Stimulated activated CD8-positive, alpha-beta memory T cell treated with anti-CD3 and anti-CD28 coated beads, Interleukin-7, amount 100 ng/mL, for 1 hour (primary cell): ENCODE measurements at places on chromosomes 3 and 15.

- no peak for DNase-seq
Observed at GRCh38 chr15:70505936-70506912, 257.1 kb downstream of the UACA start.

DNA sequence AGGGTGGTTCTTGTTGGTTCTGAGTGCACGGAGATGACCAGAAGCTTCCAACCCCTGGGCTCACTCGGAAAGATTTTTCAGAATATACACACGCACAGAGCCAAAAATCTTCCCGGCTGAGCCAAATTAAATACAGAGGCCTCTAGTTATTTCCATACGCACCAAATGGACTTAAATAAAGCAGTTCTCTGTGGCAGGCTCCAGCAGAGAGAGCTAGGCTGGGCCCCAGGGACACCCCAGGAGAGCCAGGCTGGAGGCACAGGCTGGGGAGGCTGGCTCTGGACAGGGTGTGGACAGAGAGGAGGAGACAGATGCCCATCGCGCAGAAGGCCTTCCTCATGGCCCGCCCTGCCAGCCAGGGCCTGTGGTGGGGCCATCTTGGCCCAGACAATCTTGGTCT, 115.9 kb downstream of the IQSEC1 start:
- DNase-seq, result no peak

DNA sequence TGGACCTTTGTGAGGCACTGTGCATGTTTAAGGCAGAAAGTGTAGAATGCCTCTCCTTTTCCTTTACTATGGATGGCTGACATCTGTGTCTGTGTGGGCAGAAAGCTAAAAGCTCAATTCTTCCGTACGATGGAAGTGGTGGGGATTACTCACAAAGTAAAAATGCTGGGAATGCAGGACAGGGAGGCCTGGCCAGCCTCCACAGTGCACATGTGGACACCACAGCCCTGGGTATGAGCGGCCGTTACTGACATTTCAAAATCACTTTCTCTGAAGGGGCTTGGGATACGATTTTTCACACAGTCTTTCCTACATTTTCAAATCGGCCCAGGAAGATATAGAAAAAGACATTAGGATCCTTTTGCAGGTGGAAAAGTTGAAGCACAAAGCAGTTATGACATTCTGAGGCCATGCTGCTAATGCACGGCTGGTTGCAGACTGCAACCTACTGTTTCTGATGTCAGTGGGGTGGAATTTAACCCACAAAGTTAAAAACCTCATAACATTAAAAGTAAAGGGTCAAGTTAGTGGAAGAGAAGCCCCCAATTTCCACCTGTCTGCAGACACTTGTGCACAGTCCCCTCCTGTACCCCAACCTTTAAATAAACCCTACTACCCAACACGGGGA, 27.9 kb downstream of the EHD4 start:
- DNase-seq, result no peak

DNA sequence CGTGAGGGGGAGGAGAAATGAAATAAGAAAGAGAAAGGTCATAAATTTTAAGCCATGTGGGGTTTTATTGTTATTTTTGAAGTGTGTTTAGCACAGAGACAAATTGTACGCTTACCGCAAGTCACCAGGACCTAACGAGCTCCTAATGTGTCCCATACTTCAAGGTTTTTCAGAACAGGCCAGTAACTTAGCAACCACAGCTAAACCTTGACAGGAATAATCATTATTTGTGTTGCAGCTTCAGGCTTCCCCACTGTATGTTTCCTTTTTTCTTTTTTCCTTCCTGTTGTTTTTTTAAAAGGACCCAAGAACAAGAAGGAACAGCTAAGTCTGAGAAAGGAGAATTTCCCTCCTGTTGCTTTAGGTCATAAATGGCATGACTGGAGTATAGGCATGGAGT, 160.8 kb downstream of the TUSC7 start:
- no peak for DNase-seq

DNA sequence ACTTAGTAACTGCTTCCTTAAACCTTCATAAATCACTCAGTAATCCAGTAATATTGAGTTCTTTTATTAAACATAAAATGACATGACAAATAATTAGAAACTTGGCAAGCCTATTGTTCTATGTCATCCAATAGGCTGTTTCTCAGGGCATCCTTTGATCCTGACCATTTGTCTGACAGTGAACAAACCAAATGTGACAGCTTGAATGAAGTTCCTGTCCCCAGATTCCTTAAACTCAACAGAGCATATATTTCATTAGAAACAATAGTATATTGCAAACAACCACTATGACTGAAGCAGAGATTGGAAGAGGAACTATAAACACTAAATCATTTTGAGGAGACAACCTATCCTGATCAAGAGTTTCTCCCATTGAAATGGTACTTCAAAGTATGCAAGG, 113.6 kb upstream of the MDFIC2 start:
- DNase-seq, result no peak

DNA sequence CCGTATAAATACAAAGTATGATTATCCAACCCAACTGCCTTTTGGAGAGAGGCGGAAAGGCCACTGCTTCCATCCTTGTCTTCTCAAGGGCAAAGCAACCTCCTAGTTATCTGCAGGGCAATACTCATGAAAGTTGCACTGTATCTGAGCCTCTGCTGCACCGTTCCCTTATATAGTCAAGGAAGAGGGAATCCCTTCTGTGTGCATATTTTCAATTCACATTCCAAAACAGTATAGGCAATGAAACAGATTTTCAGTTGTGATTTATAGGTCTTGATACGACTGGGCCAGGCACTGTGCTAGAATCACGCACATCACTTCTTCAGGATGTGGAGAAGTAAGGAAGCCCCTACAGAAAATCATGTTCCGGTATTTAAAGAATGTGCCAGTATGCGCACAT, 455.7 kb downstream of the FOXP1 start:
- no peak for DNase-seq

- no peak for DNase-seq
Observed at GRCh38 chr3:143067201-143067600, 52.4 kb upstream of the CHST2 start.

- DNase-seq, result no peak
Observed at GRCh38 chr3:143957453-143957852, 14.2 kb upstream of the DIPK2A start.

- no peak for DNase-seq
Observed at GRCh38 chr3:72721683-72722381, 126.4 kb downstream of the SHQ1 start.

GRCh38 chr15:60614862-60615771, 136.2 kb upstream of the ICE2 start:
- no peak for DNase-seq

GRCh38 chr3:128967748-128968355, 26.0 kb downstream of the CFAP92 start:
- DNase-seq, result no peak

GRCh38 chr15:58755350-58755749, 5.8 kb upstream of the ADAM10 start:
- DNase-seq, result no peak

GRCh38 chr15:76861815-76862397, 43.2 kb downstream of the SCAPER start:
- no peak for DNase-seq

- no peak for DNase-seq
Observed at GRCh38 chr3:61913701-61914100, 352.3 kb downstream of the PTPRG start.

- DNase-seq, result no peak
Observed at GRCh38 chr3:134808835-134809234, 13.8 kb downstream of the EPHB1 start.

- DNase-seq, result no peak
Observed at GRCh38 chr3:134649106-134649705, 1.6 kb downstream of the KY start.

- no peak for DNase-seq
Observed at GRCh38 chr3:66836363-66837152, 161.5 kb upstream of the KBTBD8 start.

- DNase-seq, result no peak
Observed at GRCh38 chr15:52495125-52495524, 33.6 kb downstream of the MYO5A start.

DNA sequence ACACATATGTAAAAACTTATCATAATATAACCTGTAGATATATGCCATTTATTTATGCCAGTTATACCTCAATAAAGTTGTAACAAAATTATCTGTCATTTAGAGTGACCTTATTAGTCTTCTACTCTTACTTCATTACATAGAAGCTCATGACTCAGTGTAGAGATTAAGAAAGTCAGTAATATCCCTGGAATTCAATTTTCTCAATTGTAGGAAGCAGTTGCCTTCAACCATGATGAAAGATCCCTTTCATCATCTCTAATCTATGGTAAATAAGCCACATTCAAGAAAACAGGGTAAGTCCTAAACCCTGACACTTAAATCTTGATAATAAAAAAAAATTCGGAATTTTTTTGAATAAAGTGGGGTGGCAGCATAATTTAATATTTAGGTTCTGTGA, 216.5 kb upstream of the PEX5L start:
- no peak for DNase-seq

GRCh38 chr15:94509259-94509658, 277.9 kb downstream of the MCTP2 start:
- no peak for DNase-seq

- no peak for DNase-seq
Observed at GRCh38 chr3:65347166-65347565, 659.4 kb upstream of the ADAMTS9 start.

GRCh38 chr3:155744010-155744625, 753 bp downstream of the PLCH1 start:
- DNase-seq, result no peak

DNA sequence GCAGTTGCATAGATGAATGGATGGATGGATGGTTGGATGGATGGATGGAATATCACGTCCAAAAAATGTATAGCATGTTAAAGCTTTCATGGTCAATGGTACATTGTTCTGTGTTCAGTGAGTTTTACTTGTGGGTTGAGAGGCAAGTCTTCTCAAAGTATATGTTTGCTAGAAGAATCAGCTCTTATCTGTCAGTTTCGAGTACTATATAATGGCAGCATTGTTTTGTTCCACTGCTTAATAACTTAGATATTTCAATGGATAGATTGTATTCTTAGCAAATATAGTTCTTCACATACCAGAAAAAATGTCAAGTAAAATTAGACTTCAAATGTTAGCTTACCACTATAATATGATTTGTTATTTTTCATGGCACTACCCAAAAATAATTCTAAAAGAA, 100.9 kb upstream of the CDIN1 start:
- no peak for DNase-seq

DNA sequence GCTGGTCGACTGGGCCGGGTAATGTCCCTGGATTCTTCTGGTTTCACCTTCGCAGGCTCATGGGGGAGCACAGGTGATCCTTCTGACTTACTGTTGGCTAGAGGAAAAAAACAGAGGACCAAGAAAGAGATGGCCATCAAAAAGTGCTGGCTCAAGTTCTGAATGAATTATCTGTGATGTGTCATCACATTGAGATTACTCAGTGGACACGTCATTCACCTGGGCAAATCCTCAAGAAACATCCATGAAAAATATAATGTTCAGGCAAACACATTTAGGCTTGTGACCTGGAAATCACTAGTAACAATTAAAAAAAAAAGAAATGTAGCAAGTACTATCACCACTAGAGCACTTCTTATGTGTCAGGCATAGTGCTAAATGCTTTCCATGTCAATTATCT, 81.5 kb upstream of the SLC2A2 start:
- no peak for DNase-seq

- DNase-seq, result no peak
Observed at GRCh38 chr3:89699771-89700170, 592.4 kb downstream of the EPHA3 start.

DNA sequence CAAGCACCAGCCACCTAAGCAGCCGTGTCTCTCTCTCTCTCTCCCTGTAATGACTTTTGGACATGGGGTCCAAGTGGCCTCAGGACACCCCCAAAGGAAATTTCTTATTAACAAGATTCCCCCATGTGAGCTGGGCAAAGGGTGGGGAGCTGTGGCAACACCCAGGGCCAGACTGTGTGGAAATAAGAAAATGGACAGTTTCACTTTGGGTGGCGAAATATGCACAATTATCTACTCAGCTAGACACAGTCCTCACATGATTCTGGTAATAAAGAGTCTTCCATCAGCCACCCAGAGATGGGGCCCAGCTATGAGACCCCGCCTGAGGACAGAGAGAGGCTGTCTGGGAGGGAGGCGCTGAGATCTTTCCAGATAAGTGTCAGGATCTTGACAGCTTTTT, 96.8 kb upstream of the TPM1 start:
- DNase-seq, result no peak

GRCh38 chr3:191068946-191069813, 129.9 kb upstream of the OSTN start:
- DNase-seq, result no peak

GRCh38 chr3:123089611-123090331, 22.9 kb downstream of the PDIA5 start:
- no peak for DNase-seq

DNA sequence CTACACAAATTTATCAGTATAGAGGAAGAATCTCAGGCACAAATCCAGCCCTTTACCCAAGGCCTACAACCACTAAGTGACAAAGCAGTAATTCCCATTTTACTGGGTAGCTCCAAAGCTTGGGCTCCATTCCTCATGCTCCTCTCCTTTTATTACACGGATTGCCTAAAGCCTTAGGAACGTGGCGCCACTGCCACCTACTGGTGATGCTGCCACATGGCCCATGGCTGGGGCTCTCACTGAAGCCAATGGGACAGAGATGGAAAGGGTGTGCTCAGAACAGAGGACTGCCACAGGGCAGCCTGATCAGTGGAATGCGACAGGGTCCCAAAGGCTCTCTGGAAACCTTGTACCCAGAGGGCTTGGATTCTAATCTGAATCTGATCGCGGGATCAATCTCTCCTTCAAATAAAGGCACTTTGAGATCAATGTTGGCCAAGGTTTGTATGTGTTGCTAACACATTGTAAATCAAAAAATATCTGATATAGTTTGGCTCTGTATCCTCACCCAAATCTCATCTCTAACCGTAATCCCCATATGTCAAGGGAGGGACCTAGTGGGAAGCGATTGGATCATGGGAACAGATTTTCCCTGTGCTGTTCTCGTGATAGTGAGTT, 33.5 kb upstream of the LYZL4 start:
- DNase-seq, result peak; percentile 59

GRCh38 chr15:45162771-45163507, 24.8 kb downstream of the SHF start:
- peak; percentile 32 for DNase-seq

DNA sequence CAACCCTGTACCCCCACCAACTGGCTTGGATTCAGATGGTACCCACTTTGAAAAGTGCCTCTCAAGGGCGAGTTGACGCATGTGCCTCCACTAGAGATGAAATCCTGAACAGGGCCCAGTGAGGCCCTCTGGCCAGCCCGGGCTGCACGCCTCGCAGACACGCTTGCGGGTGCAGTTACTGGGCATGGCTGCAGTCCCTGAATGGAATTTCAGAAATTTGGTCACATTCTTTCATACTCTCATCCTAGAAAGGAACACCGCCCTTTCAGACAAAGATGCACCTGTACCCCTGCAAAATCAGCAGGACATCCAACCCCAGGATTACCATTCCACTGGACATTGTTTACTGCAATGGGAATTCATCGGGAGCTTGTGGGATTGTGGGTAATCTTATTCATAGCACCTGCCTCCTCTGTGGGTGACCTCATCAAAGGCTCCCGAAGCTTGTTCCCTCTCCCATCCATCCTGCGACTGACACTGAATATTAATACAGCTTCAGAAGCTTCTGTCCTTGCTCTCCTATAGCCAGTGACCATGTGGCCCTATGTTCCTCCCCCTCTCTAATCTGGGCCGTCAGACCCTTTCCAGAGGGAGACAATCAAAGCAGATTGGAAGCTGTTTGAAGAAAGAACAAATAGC, 42.5 kb upstream of the TPM1 start:
- no peak for DNase-seq

GRCh38 chr3:46882377-46883053, 5.0 kb downstream of the PTH1R start:
- DNase-seq, result no peak
